Right cardiac atrium (tissue), 5 donors: ENCODE measurements at places on chromosomes 13 and 19. TPM values are rescaled to one million over a fixed set of nuclear protein-coding genes. Genes with fewer than 3 reads are reported as not detected.

The CEACAM20 gene
- not detected for total RNA-seq

DNA sequence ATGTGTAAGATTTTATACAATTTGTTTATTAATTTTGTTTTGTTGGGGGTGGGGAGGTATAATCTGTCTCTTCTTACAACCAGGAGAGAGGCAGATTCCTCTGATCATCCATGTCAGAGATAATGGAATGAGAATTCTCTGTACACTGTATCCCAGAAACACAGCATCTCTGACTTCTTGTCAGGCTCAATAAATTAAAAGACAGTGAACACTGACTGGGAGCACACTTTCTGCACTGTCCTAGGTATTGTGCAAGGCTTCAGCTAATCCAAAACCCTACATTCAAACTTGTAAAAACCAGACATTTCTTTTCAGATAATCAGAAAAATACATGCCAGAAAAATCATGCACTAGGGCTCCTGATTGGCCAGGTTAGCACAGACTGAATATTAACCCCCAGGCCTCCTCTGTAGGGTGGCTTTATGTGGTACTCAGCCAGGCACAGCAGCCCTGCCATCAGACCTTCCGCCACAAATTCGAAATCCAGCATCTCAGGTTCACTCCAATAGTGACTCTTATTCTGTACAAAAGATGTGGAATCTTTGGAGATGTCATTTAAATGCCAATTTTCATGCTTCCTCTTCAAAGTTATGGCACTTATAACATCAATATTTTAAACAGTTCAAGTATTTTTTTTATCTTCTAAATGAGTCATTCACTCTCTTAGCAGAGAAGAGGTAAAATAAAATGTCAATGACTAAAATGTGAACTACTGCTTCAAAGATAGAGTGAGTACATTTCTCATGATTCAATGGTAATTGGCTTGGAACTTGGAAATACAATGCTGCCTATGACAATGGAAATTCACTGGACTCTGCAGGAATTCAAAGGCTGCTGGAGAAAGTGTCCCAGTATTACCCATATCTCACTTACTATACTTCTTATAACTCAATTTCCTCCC is 211.5 kb downstream of the KLF12 start:
- no peak for DNase-seq

DNA sequence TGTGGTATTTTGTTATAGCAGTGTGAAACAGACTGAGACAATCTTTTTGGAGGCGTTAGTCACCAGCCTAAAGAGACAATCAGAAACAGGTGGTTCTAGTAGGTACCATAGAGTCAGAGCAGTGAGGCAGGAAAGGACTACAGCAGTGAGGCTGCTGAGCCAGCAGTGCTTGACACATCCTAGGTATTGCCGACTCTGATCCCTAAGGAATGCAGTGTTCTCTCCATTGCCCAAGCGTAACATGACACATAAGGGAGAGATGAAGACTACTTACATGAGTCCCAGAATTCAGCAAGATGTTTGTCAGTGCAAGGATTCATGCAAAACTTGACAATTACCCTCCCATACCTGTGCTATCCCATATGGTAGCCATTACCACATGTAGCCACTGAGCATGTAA is 62.4 kb upstream of the XPO4 start:
- no peak for DNase-seq

DNA sequence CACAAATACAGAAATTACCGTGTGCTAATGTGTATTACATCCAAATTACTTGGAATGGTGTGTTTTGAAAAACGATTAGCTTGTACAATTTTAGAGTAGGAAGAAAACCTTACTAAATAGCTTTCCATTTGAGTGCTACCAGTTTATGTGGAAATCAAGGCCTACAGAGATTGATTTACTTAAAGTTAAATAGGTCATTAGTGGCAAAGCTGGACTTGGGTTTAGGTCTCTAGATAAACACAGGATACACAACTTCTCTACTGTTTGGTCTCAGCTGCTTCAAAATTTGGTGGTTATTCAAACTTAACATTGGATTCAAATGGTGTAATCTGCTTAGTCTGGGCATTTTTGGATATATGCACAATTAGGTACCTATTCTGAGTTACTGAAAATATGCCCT is 21.4 kb downstream of the PCCA start:
- DNase-seq: no peak

- no peak for DNase-seq
These were observed 2.0 kb downstream of the ZNF57 start for GRCh38 chr19:2902590-2903218.

DNA sequence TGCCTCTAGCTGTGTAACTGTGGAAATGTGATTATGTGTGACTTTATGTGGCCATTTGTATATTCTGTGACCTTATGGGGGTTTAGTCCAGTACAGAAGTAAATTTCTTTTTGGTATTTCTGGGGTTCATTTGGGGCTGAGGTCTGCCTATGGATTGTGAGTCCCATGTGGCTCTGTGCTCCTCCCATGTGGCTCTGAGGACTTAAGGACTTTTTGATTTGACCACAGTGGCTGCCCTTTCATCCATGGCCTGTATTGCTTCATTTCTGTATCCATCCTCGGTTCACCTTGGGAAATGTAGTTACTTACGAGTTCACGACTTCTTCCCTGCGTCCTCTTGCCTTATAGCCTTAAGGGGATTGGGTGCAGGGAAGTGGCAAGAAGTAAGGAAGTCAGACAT is 1.0 kb downstream of the ZNF420 start:
- DNase-seq: no peak

GRCh38 chr13:99227331-99227900 is 26.8 kb downstream of the UBAC2 start:
- DNase-seq: no peak
